ENCODE measurements at places on chromosomes 7 and 10. TPM values are rescaled to one million over a fixed set of nuclear protein-coding genes. Genes with fewer than 3 reads are reported as not detected.

The ZNF365 gene
- not detected for polyA plus RNA-seq

The IGFBP1 gene
- polyA plus RNA-seq = not detected

The PPIA gene
- 2,579 TPM for polyA plus RNA-seq

The SPDYE9 gene
- polyA plus RNA-seq = 1.1 TPM

The MARCHF5 gene
- 91.5 TPM for polyA plus RNA-seq

The ECHDC3 gene
- polyA plus RNA-seq = 26.3 TPM

The GOLGA7B gene
- 0.19 TPM for polyA plus RNA-seq

The ATP6V0A4 gene
- 0.39 TPM for polyA plus RNA-seq

The SEMA3A gene
- 33.5 TPM for polyA plus RNA-seq
